ENCODE measurements at places on chromosomes 12 and 14.

- no peak for DNase-seq
Measured at GRCh38 chr14:79831195-79831892, 380.0 kb downstream of the DIO2 start.

- DNase-seq: no peak
Measured at GRCh38 chr14:51954657-51955056, 34.7 kb upstream of the RTRAF start.

- no peak for DNase-seq
Measured at GRCh38 chr12:30837595-30837994, 82.8 kb upstream of the CAPRIN2 start.

GRCh38 chr12:2697057-2697800 is 97.5 kb upstream of the FKBP4 start:
- DNase-seq: no peak

GRCh38 chr12:51028126-51028812 is 2.1 kb upstream of the SLC11A2 start:
- DNase-seq: peak; percentile 77

Measured in RPMI8226 (cell line).